ENCODE measurements at places on chromosomes 2 and 18. TPM values are rescaled to one million over a fixed set of nuclear protein-coding genes. Genes with fewer than 3 reads are reported as not detected.

Gene CTNNA2
- 4.4 TPM for total RNA-seq

Gene PSMA8
- total RNA-seq: not detected

Gene SCYGR6
- not detected for total RNA-seq

Gene LINC00305
- not detected for total RNA-seq

Gene TTLL4
- total RNA-seq: 56.8 TPM

Gene PSTPIP2
- 8.4 TPM for total RNA-seq

Gene ATP6V1C2
- total RNA-seq: 1.5 TPM

Gene STPG4
- 0.36 TPM for total RNA-seq

Data from melanocyte of skin (primary cell).